ENCODE measurements at places on chromosomes 12 and 14. TPM values are rescaled to one million over a fixed set of nuclear protein-coding genes. Genes with fewer than 3 reads are reported as not detected.

Gene RSRC2
- total RNA-seq, result 44.3 TPM

DNA sequence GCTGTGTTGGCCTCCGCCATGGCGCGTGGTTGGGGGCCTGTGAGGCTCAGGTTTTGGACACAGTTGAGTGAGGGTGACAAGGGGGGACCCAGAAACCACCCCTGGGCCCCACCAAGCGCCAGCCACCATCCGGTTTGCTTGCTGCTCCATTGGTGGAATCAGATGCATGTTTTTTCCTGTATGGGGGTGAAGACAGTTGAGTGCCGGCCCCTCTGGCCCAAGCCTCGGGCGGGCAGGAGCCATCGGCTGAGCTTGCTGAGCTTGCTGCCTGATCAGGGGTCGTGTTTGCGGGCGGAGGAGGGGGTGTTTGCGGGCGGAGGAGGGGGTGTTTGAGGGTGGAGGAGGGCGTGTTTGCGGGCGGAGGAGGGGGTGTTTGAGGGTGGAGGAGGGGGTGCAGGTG lies 6.4 kb downstream of the PGAM5 start:
- H3K36me3 ChIP-seq, result peaks cover 70% of the 10 kb centered on the region
- DNase-seq, result no peak
- no peaks in the 10 kb centered on the region for H3K27me3 ChIP-seq

- no peaks in the 10 kb centered on the region for H3K4me1 ChIP-seq
- no peaks in the 10 kb centered on the region for H3K36me3 ChIP-seq
- DNase-seq, result no peak
- no peaks in the 10 kb centered on the region for H3K27me3 ChIP-seq
- no peak overlapping the region for H3K27ac ChIP-seq
These were observed 25.1 kb upstream of the ATP2B1 start for GRCh38 chr12:89733579-89734201.

- no peak overlapping the region for H3K4me3 ChIP-seq
- DNase-seq, result no peak
These were observed 117.6 kb upstream of the GARIN6 start for GRCh38 chr12:99529966-99530365.

- H3K4me1 ChIP-seq, result no peaks in the 10 kb centered on the region
- DNase-seq, result peak; percentile 70
- no peaks in the 10 kb centered on the region for H3K27me3 ChIP-seq
- no peak overlapping the region for H3K4me3 ChIP-seq
- H3K27ac ChIP-seq, result peak overlapping the region; percentile 11
These were observed 334.0 kb downstream of the BTG1 start for GRCh38 chr12:91811481-91812287.

All from heart right ventricle (tissue), 16 donors.